ENCODE measurements at places on chromosomes 11 and 22.

DNA sequence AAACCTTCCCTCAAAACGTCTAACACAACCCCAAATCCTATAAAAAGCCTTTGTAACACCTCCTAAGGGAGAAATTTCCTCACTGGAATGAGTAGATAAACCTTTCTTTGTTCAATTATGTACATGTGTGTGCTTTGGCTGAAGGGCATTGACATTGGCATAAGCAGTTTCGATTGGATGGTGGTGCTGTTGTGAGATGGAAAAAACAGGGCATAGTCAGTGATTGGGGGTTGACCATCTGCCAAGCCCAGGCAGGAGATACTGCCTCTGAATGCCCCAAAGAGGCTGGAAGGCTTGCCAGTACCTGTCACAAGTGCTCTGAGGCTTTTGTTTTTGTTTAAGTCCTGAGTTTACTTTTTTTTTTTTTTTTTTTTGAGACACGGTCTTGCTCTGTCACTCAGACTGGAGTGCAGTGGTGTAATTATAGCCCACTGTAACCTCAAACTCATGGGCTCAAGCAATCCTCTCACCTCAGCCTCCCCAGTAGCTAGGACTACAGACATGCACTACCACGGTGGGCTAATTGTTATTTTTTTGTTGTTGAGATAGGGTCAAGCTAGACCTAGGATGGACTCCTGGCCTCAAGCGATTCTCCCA is 1.2 kb upstream of the CCDC117 start:
- DNase-seq: no peak

- DNase-seq: no peak
Observed at GRCh38 chr11:66335531-66336233, 552 bp downstream of the RIN1 start.

DNA sequence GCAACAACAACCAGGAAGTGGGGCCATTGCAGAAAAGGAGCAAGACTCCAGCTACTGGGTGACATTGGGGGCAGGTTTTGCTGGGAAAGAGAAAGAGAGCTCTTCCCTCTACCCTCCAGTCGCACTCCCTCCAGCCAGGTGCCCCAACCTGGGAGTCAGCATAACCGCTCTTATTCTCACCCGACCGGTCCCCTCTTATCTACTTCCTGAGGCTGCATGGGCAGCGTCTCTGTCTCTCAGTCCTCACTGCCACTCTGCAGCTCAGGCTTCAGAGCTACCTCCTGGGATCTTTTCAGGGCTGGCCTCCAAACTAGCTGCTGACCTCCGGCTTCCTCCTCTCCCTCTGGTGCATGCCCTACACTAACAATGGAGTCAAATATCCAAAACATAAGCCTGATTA is 5.1 kb downstream of the ZNF70 start:
- no peak for DNase-seq

DNA sequence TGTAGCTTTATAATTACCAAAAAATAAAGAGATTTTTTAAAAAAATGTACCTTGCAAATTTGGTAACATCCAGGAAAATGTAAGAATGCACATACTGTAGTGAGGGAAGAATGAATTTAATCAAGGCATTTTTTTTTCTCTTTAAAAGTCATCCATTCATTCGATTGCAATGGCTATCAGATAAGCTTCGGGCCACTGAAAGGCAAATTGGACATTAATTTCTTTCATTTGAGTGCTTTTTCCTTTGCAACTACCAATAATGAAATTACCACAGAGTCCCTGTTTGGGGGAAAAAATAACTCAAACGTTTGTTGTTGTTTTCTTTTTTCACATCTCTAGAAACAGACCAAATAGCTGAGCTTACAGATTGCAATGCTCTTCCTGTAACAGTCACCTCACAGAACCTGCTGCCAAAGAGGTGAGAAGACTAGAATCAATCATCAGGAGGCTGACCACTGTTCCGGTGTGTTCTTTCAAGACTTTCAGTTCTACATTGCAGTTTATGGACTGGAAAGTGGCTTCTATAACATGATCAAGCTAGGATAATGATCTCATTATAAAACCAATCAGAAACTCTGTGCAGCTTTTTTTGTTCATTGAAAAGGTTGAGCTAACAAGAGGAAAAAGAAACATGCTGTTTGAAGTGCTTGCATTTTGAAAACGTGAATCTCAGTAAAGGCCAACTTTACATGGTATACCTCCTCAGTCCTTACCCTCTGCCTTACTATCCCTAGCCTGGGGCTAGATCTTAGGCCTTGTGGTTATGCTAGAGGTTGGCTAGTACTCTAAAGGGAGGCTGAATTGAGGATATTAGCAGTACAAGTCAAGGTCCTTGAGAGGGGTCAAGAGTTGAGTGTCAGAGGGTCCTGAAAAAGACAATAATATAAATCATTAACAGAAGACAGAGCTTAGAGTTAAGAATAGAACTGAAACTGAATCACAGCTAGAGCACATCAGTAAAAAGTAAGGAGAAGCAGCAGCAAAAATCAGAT is 1276.1 kb downstream of the LRRC4C start:
- DNase-seq: no peak

GRCh38 chr22:30694171-30694639 is 469 bp upstream of the OSBP2 start:
- DNase-seq: no peak

GRCh38 chr11:76785513-76785912 is 2.4 kb downstream of the TSKU start:
- no peak for DNase-seq

DNA sequence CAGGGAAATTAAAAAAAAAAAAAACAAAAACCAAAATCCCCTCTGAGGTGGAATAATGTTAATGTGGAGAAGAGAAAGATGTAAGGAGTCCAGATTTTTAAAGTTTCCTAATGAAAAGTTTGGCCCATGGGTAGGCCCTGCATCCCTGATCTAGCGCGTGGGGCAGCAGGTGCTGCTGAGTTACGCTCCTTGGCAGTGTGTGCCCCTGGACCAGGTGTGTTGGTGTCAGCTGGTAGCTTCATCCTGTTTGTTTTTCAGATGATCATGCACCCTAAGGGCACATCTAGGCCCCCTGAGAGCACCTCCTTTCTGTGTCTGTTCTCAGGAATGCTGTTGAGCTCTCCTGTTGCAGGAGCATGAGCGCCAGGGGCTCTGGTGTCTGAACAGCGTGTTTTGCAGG is 6.7 kb downstream of the DGCR8 start:
- DNase-seq: no peak

DNA sequence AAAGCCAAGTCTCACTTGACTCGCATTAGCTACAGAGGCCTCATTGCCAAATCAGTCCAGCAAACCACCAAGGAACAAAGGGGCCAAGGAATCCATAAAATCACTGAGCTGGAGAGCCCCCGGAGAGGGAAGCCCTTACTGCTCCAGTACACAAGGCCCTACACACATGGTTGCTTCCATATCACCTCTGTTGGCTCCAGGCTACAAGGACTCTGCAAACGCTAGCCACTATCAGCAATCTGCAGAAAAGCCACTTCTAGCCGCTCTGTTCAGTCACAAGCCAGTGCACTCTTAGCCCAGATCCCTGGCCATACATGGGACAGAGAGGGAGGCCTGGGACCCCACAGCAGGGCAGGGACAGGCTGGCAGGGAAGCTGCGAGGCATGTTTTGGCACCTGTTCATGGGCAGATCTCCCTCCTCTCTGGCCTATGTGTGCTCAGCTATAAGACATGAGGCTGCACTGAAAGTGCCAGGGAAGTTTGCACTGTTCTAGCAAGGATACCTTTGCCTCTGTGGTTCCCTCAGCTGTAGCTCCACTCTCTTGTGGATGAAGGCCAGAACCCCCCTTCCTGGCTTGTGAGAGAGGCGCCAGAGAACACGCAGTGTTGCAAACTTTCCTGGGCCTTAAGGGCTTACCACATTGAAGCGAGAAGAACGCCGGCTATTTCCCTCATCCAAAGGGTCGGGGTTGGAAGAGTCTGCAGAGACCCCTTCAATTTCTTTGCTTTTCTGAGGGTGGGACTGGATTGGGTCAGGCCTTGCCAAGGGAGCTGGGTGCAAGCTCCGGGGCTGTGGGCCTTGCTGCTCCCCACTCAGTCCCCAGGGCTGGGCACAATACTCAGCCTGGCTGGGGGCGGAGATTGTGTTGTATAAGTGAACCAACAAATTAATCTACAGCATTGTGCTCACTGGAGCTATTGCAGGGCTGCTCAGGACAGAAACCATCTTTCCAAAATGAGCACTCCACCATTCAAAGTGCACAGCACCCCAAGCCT is 108.7 kb upstream of the PITPNB start:
- no peak for DNase-seq

DNA sequence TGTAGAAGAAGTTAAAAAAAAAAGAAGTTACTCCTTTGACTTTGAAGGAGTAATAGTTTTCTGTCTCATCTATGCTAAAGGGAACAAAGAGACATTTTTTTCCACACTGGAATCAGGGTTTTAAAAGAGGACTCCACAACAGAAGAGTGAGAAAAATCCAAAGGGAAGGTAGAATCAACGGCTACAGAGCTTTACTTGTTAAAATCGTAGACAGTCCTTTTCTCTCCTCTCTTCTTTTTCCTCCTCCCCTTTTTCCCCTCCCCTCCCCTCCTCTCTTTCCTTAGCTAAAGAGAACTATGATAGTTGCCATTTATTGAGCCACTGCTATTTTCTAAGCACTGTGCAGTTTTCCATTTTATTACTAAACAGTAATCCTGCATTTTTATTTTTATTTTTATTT is 29.2 kb downstream of the DDIAS start:
- DNase-seq: no peak

DNA sequence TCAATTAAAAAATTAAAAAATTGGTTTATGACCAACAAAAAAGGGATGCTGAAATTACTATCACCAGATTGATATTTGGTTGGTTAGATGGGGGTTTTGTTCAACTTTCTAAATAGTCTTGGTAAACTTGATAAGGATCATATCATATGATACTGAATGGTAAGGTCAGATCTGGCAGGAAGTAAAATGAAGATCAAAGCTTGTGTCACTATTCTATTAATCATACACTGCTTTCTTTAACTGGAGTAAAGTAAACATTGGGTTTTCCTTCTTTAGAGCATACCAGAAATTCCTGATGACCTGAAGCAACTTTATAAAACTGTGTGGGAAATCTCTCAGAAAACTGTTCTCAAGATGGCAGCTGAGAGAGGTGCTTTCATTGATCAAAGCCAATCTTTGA is 40.2 kb downstream of the RRM1 start:
- no peak for DNase-seq

- DNase-seq: no peak
Observed at GRCh38 chr11:124535552-124536232, 7.8 kb downstream of the OR8B12 start.

DNA sequence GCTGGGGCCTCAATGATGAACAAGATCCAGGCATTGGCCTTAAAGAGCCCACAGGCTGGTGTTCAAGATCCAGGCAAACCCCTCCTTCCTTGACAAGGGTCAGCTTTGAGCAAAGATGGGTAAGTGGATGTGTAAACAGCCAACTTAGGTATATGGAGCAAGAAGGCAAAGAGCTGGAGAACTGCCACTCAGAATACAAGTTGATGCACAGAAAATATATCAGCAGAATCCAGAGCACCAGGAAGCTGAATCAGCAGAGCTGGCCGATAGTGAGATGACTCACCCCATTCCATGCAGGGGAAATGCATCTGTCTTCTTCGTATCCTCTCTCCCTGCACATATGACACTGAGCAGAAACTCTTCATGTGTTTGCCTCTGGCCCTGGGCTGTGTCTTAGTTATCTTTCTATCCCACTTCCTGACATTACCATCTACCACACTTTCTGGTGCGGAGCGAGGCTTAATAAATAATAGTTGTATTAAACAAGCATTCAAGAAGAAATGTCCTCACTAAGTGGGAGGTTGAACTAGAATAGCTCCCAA is 57.8 kb downstream of the ENDOD1 start:
- no peak for DNase-seq

DNA sequence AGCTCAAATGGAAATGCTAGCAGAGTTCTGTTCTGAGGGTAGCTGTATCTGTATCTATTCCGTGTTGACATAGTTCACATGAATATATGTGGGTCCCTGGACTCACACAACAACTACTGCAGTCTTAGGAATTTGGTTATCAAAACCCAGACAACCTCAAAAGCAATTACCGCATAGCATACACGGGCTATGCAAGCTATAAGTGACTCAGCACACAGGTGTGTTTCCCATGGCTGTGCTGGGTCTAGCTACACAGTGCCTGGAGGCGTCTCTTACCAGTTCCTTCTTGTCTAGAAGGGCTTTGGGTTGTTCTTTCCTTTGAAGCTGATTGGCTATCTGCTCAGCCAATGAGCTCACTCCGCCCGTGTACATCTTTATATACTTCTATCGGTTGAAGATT is 98.2 kb upstream of the BID start:
- DNase-seq: no peak

DNA sequence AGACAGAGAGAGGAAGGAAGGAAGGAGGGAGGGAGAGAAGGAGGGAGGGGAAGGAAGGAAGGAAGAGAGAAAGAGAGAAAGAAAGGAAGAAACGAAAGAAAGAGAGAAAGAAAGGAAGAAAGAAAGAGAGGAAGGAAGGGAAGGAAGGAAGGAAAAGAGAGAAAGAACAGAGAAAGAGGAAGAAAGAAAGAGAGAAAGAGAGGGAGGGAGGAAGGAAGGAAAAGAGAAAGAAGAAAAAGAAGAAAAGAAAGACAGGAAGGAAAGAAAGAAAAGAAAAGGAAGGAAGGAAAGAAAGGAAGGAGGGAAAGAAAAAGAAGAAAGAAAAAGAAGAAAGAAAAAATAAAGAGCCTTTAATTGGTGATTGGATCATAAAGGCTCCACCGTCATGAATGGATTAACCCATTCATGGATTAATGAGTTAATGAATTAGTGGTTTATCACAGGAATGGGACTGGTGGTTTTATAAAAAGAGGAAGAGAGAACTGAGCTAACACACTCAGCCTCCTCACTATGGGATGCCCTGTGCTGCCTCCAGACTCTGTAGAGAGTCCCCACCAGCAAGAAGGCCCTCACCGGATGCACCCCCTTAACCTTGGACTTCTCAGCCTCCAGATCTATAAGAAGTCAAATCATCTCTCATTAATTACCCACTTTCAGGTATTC is 9.0 kb upstream of the PLAAT2 start:
- no peak for DNase-seq

DNA sequence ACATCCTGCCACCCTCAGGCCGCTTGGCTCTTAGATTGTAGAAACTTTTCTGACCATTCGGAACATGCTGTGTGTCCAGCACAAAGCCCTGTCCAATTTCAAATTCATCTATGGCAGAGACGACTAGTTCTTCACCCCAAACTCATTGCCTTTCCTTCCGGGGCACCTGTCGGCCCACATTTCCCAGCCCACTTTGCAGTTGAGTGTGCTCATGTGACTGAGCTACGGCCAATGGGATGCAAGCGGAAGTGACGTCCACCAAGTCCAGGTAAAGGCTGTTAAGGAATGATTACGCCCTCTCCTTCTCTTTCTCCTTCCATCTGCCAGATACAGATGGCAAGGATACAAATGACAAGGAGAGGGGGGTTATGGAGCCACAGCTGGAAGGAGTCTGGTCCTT is 32.5 kb downstream of the SYT13 start:
- no peak for DNase-seq

- DNase-seq: no peak
Observed at GRCh38 chr22:49795521-49795920, 32.2 kb downstream of the BRD1 start.

DNA sequence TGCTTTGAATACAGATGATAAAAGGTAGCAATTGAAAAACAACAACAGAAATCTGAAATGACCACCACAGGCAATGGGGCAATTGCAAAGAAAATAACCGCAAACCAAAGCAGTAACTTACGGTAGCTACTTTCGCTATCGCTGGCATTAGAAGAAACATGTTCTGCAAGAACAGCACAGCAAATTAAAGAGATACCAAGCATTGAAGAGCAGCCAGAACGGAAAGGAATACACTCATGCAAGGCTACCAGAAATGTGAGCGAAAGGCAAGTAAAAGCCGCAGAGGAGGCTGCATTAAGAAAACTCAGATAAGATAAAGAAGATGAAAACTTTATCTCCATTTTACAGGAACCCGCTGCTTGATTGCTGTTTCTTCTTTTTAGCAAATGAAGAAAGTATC is 194.1 kb upstream of the CCDC90B start:
- DNase-seq: no peak
